ENCODE measurements at places on chromosomes 3 and 15.

DNA sequence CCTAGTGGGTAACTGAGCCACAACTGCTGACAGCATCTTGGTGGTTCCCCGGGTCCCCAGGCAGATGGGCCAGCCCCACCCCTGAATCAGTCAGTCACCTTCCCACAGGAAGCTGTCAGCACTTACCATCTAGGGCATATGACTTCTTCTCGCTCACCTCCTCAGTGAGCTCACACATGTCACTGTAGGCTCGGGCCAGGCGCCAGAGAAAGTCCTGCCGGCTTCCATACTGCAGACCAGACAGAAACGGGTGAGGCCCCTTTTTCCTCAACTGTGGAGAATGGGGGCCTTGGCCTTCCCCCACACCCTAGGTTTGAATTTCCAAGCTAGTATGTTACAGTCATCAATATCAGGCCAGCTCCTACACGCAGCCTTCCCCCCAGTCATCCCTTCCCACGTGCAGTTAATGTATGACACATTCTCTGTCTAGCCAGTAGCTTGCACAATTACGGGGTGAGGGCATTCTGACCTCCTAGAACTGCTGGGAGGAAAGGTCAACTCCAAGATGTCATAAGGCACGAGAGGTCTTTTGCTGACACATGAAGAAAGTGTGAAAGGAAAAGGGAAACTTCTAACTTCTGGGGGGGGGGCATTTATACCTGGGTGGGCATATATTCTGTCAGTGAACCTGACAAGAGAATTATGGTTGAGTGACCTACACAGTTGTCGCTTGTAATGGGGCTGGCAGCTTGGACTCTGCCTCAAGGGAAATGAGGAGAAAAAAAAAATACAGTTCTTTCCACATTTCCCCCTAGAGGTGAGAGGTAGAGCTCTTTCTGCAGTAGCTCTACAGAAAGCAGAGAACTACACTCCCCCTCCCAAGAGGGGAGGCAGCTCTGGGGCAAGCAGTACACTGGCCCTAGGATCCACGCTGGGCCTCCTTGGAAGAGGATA, 10.9 kb downstream of the RMDN3 start:
- no peak for DNase-seq

GRCh38 chr3:46947981-46948791, 28.4 kb downstream of the CCDC12 start:
- DNase-seq: peak; percentile 82

DNA sequence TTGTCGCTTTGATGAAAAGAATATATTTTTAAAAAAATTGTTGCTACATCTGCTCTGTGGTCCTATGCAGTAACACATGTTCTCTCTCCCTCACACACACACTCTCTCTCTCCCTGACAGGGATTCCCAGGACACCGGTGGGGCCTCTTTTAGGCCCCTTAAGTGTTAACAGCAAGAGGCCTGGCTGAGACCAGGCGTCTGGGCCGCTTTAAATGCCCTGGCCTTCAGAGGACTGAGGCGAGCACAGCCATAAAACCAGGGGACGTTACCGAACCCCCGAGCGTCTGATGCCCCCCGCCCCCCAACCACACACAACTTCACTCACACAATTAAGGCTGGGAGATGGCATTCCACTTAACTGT, 1.7 kb downstream of the BNC1 start:
- no peak for DNase-seq

GRCh38 chr3:60383345-60383744, 867.9 kb downstream of the FHIT start:
- DNase-seq: no peak

DNA sequence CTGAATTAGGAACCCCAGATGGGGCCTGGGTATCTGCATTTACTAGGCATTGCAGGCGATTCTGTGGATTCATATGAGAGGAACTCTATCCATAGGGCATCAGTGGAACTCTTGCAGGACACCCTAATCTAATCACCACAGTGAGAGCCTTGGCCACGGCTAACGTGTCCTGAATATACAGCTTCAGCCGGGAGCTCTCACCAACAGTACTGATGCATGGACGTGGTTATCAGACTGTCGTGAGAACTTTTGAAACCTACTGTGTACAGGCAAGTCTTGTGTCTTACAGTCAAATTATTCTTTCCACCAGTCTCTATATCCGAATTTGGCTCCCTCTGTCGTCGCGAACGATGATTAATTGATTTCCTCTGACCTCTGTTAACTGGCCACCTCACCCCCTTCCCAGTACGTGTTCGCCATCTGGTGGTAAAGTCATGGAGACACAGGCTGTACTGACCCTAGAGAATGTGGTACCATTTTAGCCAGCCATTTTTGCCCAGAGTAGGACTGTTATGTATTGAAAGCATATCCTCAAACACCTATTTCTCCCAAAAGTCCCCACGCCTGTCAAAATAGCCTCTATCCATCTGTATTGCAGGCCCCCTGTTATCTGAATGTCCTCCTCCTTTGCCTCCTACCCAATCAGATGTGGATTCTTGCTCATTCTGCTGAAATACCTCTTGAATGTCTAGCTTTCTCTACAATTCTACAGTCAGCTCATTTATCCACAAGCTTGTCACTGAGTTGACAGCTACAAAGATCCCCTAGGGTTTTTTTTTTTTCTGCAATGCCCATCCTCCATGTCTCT, 39.7 kb downstream of the GLDN start:
- peak; percentile 63 for DNase-seq

GRCh38 chr3:79016587-79017376, 751.0 kb downstream of the ROBO1 start:
- DNase-seq: no peak

DNA sequence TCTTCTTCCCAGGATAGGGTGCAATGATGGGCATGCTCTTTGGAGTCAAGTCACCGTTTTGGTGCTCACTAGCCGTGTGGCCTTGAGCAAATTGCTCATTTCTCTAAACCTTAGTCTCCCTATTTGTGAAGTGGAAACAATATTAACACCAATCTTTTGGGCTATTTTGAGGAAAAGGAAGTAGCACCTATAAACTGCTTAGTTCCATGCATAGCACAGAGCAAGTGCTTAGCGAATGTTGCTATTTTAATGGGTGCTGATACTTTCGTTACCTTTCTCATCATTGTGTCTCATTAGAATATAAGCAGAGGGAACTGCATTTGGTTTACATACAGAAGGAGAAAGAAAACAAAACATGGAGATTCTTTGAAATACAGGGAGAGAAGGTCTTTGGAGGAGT, 66.1 kb downstream of the BOC start:
- no peak for DNase-seq

GRCh38 chr3:126348308-126348920, 8.8 kb downstream of the KLF15 start:
- DNase-seq: no peak

DNA sequence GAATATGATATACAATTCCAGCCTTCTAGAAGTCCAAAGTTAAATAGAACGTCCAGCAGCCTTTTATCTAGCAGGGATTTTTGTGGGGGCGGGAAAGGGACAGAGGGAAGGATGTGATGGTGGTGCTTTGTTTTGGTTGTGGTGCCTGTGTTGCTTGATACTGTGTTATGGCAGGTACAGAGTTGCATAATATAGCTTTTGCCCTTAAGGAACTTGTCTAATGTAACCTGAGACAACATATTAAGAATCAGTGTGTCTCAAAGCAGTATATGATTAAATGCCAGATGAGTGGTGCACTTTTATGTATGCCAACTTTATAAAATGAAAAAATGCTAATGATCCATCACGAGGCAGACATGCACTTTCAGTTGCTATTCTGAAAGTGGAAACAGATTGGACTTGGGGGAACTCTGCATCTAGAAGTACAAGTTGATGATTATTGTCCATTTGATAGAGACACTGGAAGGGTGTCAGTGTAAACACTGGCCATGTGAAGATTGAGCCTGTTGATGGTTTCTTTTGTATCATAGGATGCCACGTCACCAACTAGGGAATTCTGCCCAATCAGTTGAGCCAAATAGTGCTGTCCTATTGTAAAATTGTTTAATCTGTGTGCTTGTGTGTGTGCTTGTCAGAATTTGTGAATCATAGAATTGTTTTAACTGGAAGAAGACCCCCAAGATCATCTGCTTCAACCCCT, 23.0 kb downstream of the NEO1 start:
- no peak for DNase-seq

GRCh38 chr3:52374173-52374572, 58.1 kb downstream of the DNAH1 start:
- no peak for DNase-seq

DNA sequence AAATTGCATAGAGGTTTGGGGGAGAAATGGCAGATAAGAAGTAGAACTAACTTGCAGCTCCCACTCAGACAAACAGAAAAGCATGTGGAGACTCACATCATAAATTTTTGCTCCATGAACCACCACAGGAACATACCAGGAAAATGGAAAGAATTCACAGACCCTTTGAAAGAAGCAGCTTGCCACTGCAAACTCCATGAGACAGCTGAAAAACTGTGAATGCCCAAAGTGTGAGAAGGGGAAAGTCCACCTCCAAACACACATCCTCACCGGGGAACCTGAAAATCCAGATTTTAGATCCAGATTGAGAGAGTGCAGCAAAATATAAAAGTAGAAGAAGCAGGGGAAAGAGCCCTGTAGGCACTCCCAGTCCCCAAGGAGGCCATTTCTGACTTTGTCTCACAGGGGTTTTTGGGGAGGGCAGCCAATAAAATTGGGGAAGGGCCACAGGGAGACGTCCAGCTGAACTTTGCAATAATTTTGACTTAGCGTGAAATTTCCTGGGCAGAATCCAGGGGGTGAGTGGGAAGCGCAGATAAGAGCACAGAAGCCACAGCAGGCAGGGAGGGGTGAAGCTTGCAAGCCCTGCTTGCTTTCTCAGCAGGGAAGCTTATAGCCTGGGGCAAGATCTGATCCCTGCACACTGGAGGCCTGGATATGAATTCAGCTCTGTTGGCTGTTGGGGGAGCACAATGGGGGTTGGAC, 183.4 kb upstream of the UBE2E2 start:
- DNase-seq: no peak

DNA sequence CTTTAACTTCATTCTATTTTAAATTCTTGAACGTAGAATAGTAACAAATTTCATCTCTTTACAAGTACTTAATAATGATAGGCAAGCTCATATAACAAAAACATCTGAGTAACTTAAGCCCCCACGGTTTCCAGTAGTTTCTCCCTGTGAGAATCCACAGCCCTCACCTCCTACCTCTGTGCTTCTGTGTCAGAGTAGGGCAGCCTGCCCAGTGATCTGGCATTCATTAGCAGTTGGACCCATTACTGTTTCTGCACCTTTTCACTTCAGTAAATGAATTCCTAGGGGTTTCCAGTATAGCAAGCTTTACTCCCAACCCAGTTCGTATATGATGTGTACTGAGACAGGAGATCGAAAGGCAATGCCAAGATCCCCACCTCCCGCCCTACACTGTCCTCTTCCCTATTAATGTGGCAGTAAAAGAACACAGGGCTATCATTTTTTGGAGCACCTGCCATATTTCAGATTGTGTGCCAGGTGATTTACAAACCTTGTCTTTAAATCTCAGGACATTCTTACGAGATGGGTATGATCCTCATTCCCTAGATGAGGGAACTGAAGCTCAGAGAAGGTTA, 40.8 kb downstream of the EIF2AK4 start:
- DNase-seq: no peak

- DNase-seq: no peak
These were observed 27.3 kb upstream of the ST8SIA2 start for GRCh38 chr15:92366381-92366780.

DNA sequence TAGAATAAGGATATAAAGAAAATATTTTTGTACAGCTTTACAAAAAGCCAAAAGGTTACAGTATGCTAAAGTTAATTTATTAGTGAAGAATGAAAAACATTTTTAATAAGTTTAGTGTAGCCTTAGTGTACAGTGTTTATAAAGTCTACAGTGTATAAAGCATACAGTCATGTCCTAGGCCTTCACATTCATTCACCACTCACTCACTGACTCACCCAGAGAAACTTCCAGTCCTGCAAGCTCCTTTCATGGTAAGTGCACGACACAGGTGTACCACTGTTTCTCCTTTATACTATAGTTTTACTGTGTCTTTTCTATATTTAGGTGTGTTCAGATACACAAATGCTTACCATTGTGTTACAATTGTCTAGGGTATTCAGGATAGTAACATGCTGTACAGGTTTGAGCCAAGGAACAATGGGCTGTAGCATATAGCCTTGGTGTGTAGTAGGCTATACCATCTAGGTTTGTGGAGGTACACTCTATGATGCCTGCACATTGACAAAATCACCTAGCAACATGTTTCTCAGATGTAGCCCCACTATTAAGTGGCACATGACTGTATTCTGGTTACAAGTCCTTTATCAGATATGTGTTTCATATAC, 197.1 kb upstream of the KBTBD8 start:
- no peak for DNase-seq

DNA sequence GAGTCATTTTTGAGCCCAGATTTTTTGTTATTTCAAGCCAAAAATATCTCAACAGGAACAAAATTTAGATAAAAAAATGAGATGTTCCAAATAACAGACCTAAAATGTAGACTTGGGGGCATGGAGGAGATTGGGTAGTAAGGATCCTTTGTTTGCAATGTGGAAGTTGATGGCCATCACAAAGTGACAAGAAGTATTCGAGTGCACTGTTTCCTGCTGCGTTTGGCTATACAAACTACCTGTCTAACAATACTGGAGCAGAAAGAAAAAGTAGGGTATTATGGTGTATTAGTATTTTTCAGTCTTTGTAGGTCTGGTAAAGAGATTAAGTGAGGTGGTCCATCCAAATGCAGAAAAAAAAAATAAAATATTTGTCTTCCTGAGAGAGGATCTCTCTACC, 284.2 kb downstream of the C3orf38 start:
- no peak for DNase-seq

DNA sequence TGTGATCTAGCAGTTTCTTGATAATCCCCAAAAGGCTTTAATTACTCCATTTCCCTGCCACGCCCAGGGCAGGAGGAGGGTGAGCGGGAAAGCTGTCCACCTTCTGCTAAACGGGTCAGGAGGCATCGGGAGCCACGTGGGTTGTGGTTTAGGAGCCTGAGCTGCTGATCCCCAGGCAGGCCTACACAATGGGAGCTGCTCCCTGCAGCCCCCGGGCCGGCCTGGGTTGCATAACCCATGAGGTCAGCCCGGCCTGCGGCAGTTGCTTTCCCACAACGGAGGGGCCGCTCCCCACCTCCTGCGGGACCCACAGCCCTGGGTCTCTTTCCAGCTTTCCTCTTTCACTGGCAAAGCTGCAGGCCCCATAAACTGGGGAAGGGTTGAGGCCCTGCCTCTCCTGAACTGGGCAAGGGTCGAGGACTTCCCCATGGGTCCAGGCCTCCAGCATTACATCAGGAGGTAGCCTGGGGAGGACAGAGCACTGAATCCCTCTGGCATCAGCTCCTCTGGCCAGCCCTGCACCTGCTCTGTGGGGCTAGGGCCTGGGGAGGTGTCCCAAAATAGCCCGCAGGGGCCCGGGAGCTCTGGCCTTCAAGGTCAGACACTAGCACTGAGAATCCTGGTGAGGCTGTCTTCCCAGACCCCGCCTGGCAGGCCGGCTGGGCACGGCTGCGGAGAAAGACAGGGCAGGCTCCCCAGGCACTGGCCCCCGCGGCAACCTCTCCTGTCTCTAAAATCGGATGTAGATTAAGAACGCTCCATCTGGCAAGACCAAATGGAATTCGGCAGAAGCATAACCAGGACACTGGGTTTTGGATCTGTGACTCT, 47.3 kb downstream of the ZDHHC19 start:
- DNase-seq: no peak
